ENCODE measurements at places on chromosomes 6 and 20.

GRCh38 chr20:16418616-16419015 lies 154.6 kb downstream of the KIF16B start:
- no peak for DNase-seq

DNA sequence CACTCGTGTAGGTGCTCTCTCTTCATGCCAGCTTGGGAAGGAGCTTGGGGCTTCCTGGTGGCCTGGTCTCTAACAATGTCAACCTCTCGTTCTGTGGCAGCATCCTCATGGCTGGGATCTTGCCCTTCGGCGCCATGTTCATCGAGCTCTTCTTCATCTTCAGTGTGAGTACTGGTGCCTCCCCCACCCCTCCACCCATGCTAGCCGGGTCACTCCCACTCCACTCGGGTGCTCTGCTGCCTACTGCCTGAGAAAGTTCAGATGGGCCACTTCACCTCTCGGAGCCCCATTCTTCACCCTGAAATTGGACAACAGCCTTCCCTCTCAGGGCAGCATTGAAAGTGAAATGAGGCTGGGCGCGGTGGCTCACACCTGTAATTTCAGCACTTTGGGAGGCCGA lies 48.8 kb downstream of the TM9SF4 start:
- DNase-seq = no peak

DNA sequence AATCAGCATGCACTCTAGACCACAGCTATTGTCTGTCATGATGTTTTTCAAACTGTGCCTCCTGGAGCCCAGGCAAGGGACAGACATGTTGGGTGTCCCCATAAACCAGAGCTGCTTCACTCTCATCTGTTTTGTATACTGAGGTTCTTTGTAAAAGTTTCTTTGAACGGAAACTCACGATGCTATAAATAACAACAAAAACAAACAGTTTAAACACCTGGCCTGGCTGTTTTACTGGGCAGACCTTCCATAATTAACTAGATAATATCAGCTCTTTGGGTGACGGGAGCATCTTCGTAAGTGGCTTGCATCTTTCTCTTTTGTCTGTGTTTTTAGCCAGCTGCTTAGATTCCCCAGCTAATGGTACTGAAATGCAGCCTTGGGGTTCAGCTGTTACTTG lies 190.3 kb downstream of the ZDHHC14 start:
- DNase-seq = no peak

GRCh38 chr20:4766631-4767030 lies 44.9 kb downstream of the PRND start:
- no peak for DNase-seq

GRCh38 chr6:13484138-13484708 lies 3.2 kb downstream of the GFOD1 start:
- DNase-seq = no peak

- no peak for DNase-seq
Observed at GRCh38 chr6:132592855-132593254, 3.3 kb upstream of the TAAR5 start.

- no peak for DNase-seq
Observed at GRCh38 chr6:90695316-90695715, 108.4 kb upstream of the MAP3K7 start.

DNA sequence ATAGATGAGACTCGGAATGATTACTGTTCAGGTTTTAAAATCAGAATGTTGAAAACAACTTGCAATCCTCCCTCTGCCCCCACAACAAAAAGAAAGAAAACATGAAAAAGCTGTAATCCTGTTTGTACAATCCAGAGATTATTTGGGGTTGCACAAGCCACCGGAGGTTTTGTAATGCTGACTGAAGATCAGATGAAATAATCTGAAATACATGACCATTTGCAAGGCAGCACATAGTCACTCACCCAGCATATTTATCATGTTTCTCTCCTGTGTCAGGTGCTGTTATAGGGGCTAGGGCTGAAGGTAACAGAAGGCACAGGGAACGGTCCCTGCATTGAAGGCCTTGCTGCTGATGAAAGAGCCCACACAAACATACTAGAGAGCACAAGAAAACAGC lies 85.3 kb downstream of the SIM1 start:
- DNase-seq = peak; percentile 23

DNA sequence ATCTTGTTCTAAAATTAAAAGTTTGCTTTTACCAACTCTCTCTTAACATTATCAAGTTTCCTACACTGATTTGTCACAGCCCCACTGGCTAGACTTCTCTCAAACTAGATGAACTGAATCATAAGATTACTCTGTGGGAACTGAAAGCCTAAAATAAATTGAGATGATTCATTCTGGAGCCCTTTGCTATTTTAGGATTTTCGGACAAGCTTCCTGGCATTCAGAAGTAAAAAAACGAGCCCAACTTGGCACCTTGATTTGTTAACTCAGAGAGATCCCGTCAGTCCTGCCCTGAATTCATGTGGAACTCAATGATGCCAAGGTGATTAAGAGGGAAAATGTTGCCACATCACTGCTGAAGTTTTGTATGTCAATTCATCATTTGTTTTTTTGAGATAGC lies 122.0 kb upstream of the NRSN1 start:
- DNase-seq = peak; percentile 74

- DNase-seq = peak; percentile 70
Observed at GRCh38 chr6:45657226-45657625, 279.5 kb upstream of the SUPT3H start.

GRCh38 chr6:26223228-26223627 lies 136.0 kb downstream of the HFE start:
- peak; percentile 18 for DNase-seq

DNA sequence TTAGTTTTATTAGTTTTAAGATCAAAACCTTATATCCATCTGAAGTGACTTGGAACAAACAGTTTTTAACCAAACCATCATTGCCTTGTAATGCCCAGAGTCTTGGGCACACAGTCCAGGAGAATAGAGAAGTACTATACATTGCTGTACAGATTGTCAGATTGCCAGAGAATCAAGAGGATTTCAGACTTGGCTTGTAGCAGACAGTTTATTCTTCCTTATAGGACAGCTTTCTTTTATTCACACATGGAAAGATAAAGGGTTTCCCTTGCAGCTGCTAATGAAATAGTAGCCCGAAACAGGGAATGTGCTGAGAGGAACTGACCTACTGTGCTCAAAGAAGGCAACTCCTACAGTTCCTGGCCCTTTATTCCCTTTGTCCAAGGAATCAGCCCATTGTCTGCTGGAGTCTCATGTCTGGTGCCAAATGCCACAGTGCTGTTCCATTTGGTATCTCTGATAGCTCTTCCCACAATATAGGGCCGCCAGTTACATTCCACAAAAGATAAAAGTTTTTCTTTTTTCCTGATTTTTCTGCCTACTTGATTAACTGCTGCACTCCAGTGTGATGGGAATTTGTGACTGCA lies 30.6 kb downstream of the DCBLD1 start:
- DNase-seq = no peak

DNA sequence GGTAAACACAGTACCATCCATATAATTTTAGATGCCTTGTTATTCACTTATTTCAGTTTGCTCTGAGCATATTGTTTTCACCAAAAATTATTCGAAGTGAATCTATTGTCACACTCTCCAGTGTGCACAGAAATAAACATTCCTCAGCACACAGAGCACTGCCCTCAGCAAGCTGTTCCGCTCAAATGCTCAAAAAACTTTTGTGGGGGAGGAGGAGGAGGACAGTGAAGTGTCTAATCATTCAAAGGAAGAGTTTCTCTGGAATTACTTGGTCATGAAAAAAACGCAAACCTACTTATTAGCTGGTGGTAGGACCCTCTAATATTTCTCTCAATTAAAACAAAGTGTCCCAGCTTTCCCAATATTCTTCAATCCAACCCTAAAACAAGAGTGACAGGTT lies 88.3 kb downstream of the DTNBP1 start:
- no peak for DNase-seq

DNA sequence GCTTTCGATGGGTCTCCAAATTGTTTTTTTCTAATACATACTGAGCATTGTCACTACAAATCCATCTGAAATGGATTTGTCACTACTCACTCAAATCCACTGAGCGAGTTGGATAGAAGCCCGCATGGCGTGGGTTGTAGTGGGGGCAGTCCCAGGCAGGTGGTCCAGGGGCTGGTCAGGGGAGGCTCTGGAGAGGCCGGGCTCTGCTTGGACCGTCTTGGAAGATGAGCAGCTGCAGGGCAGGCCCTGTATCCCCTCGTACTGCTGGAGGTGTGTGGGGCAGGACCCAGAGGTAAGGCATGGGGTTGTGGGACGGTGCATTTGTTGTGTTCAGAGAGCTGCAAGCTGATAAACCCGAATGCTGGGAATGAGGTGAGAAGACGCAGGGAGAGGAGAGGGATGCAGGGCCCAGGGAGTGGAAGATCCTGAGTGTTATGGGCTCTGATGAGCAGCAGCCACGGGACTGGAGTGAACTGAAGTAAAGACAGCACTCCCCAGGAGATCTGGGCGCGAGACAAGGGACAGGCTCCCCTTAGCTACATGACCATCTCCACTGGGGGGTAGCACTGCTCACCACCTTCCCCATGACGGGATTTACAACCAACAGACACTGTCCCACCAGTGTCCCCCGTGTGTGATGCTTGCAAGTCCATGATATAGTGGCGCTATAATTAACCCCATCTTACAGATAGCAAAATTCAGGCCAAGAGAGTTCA lies 45.9 kb downstream of the PSMG4 start:
- no peak for DNase-seq

- peak; percentile 53 for DNase-seq
Observed at GRCh38 chr6:6884193-6884627, 223.6 kb upstream of the RREB1 start.
